ENCODE measurements at places on chromosomes 2 and 18.

GRCh38 chr2:239267288-239267951, 133.4 kb downstream of the HDAC4 start:
- DNase-seq = no peak

GRCh38 chr2:39515273-39515896, 78.3 kb upstream of the MAP4K3 start:
- DNase-seq = no peak

DNA sequence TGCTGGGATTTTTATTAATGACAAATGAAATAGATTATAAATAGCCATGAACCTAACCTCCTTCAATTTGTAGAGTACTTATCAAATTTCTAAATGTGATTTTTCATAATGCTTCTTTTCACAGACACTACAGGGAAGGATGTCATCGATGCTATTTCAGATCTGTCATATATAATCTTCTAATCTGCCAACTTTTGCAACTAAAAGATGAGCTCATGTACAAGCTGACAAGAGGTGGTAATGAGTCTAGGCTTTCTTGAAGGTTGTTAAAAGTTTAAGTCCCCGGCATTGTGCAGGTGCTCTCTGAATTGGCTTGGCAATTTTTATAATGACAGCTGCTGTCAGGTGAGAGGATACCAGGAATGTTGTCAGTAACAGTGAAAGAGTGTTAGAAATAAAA, 320.4 kb downstream of the LRRTM4 start:
- no peak for DNase-seq

DNA sequence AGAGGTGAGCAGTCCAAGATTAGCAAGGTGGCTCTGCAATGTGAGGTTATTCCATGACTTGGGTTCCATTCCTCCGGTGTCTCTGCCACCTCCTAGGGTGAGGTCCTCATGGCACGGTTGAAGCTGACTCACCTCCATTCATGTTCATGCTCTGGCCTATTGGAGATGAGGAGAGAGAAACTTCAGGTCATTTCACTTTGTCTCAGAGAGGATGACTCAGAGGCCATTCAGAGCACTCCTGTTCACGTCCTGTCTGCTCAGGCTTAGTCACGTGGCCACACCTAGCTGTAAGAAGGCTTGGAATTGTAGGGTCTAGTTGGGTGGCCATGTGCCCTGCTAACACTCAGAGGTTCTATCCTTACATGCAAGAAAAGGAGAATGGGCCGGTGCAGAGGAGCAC, 67.5 kb upstream of the MBOAT2 start:
- no peak for DNase-seq

DNA sequence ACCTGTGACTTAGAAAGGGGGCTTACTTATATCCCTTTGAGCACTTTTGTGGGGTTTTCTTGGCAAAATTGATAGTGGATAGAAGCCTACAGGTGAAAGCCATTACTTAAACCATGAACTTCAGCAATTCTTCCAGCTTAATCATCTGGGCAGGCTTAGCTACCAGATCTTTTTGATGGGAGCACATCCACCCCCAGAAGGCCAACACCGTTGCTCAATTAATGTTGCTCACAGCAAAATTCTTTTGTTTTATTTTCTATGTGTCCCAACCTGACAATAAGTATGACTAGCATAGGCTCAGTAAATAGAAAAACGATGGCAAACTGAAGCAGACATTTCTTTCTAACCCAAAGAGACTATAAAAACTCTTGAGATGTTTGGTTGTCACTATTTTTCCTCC, 269.4 kb upstream of the TCF4 start:
- no peak for DNase-seq

DNA sequence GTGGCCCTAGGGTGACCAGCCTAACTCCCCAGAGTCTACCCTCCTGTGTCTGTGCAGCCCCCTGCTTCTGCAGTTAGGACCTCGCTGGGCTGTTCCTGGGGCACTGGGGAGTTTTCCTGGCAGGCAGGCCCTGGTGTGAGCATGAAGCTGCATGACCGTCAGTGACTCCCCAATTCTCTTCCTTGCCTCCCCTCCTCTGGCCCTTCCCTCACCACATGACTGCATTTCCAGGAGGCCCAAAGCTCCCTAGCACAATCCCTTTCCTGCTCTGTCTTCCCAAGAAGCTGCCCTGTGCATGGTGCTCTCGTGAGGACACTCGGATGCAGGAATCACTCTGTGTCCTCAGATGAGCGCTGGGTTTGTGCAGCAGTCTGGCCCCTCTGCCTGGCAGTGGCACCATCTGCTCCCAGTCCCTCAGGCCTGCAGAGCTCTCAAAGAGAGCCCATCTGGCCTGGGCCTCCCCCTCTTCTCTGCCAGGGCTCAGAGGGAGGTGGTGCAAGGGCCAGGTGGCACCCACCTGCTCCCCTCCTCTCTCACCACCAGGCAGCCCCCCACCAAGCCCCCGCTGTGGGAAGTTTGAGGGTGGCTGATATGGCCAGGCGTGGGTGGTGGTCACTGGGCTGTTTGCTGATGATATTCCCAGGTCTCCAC, 125.6 kb upstream of the HS6ST1 start:
- no peak for DNase-seq

- DNase-seq = no peak
Observed at GRCh38 chr2:215060861-215061536, 77.4 kb downstream of the ABCA12 start.

DNA sequence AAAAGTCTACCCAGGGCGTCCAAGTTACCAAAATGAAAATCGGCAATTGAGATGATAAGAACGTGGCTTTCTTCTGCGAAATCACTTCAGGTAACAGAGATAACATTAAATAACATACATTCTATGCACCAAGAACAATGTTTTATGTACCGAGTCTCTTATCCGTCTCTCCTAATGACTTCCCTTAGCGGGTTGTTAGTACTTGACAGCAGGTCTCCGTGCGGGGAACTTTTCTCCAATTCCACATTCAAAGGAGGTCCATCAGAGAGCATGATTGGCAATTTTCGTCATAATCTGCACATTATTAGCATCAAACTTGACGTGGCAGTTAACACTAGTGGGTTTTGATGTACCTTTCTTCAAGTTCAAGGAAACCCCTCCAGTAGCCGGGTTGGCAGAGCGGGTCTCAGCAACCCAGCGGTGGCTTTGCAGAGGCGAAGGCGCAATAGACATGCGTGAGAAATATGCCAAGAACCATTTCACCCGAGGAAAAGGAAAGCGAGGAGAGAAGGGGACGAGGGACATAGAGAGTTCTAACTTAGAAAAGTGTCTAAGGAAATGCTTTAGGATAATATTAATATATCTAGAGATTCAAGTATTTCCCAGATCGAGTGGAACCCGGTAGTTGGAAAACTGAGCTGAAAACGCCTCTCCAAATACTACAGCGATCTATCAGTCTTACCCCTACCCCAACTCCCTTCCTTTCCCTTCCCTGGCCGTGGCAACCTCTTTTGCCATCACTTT, 5.0 kb downstream of the EVX2 start:
- no peak for DNase-seq
